ENCODE measurements at places on chromosomes 7 and 10.

GRCh38 chr10:110137142-110137545 lies 70.3 kb upstream of the MXI1 start:
- no peak for DNase-seq

GRCh38 chr7:82609746-82610145 lies 166.2 kb upstream of the CACNA2D1 start:
- DNase-seq: no peak

DNA sequence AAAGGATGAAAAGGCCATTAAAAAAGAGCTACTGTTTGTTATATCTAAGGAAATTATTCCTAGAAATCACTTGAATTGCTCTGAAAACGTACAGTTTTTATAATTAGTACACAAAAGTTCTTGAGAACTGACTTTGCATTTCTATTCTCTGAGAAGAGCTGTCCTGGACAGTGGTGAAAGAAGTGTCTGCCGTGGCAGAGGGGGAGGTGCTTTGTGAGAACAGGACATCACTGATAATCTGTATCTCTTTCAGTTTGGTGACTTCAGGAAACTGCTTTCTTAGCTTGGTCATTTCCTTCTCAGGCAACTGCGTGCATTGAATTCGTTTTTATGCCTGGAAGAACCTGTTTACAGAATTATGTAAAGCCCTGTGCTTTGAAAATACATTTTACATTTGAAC lies 52.1 kb downstream of the POLL start:
- no peak for DNase-seq

DNA sequence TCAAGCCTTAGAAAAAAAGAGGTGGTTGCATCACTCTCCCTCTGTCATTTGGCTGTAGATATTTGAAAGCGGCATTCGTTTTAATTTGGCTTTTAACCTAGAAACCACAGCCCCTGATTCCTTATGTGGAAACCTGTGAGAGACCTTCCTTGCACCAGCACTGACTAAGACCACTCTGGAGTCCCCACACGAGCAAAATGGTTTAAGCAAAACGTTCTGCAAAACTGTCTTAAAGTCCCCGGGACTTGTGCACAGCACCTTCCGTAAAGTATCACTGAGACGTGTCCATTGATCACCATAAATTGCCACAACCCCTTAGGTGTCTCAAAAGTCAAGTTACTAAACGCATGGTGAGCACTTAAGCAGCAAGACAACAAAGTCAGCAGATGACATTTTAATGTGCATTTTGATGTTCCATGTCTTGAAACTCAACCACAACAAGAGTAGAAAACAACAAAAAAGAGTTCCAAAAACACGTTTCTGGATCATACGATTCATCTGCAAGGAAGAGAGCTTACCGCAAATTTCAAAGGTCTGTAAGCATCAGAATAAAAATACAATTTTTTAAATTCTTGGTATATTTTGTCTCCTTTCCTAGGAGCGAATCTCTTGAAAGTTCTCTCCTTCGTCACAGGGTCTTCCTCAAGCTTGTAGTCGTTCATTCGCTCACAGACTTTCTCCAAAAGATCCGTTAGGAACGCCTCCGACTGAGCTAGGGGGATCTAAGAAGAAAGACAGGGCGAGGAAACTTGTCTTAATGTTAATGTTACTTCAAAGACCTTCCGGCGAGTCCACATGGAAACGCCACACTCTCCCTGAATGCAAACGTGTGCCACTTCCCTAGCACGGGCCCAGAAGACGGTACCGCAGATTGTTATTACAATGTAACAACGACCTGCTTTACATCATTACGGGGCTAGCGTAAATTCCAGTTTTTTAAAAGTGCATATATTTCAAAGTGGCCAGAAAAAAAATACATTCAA lies 37.7 kb downstream of the CNPY1 start:
- no peak for DNase-seq

DNA sequence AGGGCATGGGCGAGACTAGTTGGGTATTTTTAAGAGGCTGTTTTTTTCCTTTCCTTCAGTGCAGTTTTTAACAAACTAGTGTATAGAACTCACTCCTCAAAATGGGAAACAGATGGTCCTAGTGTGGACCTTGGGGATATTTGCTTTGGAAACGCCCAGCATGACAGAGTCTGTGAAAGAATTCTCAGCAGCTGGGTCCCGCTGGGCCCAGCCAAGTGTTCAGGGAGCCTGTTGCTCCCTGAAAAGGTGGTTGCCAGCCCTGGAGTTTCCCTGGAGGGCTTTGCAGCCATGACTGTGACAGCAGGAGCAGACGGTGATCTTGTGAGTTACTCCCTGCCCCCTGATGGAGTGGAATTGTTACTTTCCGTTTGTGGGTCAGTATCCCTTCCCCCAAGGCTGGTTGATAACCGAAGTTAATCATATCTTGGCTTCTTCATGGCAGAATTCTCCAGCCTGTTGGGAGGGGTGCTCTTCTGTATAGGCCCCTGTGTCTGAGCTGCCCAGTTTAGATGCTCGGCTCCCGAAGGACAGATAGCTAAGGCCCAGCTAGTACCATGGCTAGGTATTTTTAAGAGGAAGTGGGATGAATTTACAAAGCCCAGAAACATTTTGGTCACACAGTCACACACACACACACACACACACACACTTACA lies 278.6 kb upstream of the HABP2 start:
- DNase-seq: no peak

- DNase-seq: no peak
Measured at GRCh38 chr7:69638674-69639073, 40.4 kb downstream of the AUTS2 start.

GRCh38 chr10:78250313-78251015 lies 216.8 kb downstream of the RPS24 start:
- no peak for DNase-seq

GRCh38 chr10:49112098-49112497 lies 3.2 kb downstream of the VSTM4 start:
- DNase-seq: no peak

GRCh38 chr10:65123120-65123519 lies 1601.9 kb downstream of the REEP3 start:
- DNase-seq: no peak

DNA sequence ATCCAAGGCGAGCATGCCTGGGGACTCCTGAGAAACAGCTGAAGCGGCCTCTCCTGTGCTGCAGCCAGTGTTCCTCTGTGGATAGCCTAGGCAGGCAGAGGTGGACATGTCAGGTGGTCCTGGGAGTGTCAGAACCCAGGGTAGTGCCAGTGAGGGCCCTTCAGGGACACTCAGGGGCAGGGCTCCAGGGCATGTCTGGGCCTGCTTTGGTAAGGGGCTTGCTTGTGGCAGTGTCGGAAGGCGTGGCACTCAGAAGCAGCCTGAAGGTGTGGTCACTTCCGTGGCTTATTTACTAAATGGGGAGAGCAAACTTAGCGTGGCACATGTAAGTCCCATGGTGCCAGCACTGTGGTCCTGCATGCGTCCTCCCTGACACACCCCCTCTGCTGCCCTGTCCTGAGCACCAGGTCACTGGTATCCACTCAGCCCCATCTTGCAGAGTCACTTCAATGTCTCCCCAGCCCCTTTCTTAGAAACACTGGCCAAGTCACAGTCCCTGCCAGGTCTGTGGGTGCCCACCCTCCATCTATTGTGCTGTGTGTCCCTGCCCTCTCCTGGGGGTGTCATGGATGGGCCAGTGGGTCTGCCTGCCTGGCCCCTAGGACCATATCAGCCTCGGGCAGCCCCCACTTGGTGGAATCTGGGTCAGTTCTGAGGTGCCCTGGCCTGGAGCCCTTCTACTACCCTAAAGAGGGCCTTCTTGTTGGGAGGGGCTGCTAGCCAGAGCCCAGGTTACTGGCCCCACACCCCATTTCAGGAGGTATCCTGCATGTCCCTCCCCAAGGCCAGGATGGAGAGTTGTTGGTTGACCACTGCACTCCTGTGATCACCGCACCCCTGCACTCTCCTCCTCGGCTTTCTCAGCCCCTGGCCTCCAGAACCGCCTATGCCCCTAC lies 6.4 kb downstream of the ZMIZ2 start:
- no peak for DNase-seq

GRCh38 chr7:150923196-150923595 lies 54.9 kb downstream of the KCNH2 start:
- no peak for DNase-seq

- DNase-seq: no peak
Measured at GRCh38 chr7:124399941-124400340, 365.7 kb downstream of the GPR37 start.

DNA sequence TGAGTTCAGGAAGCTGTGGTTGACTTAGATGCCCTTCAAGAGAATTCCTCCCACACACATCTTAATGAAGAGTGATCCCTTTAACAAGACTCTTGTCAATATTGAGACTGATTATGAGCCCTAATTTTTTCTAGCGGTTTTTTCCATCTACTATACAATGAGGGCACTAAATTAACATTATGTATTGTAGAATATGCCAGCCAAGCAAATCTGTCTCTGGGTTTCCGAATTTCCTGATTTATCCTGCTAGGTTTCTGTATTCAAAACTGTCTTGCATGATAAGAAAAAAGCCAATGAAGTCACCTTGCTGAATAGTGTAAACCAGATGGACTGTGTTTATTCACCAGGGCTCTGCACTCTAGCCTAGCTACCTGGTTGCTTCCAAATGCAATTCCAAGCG lies 224.2 kb upstream of the KMT2E start:
- no peak for DNase-seq

GRCh38 chr7:98046816-98047215 lies 56.8 kb upstream of the OCM2 start:
- DNase-seq: no peak

GRCh38 chr7:143384661-143385631 lies 3.8 kb downstream of the ZYX start:
- DNase-seq: no peak

GRCh38 chr7:133124974-133125373 lies 43.1 kb upstream of the CHCHD3 start:
- DNase-seq: no peak

DNA sequence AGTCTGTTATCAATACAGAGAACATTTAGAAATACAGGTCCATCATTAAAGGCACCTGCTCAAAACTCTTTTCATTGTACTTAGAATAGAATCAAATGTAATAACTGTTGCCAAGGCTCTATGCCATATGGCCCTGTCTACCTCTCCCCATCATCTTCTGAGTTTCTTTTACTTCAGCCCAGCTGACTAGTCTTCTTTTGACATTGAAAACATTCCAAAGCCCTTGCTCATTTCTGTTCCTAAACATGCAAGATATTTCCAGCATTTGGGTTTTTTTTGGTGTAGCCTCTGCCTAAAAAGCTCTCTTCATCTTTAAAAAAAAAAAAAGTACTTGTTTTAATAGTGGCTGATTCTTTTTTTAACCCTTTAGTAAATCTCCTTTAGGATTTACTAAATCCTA lies 165.5 kb upstream of the SMIM30 start:
- DNase-seq: no peak

DNA sequence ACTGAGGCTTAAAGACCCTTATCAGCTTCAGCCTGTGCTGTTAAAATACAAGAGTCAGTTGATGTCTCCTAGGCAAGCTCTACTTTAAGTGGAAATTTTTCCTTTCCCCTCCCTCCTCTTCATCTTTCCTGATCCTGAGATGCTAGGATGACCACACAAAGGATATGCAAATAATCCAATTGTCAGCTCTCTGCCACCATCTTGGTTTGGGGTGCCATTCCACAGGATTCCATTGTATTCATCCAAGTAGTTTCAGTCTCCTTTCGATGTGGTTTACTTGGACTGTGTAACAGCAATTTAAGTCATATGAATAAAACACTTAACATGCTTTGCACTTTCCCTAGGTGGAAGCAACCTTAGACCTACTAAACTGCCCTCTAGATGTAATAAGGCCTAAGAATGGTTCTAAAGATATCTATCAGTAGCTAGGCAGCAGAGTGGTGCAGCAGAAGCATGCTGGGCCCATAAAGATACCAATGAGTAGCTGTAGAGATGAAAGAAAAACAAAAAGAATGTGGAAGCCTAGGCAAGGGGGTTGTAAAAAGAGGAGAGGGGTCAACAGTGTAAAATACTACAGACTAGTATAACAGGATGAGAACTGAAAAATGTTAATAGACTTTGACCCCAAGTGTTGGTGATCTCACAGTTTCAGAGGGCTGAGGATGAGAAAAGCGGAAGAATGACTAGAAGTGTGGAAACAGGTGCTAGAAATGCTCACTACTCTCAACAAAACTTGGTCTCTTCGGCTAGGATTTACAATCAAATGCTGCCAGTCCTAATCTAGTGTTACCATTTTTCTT lies 2.4 kb upstream of the CFAP69 start:
- no peak for DNase-seq

GRCh38 chr10:86365346-86366032 lies 1.1 kb downstream of the GRID1 start:
- DNase-seq: no peak

DNA sequence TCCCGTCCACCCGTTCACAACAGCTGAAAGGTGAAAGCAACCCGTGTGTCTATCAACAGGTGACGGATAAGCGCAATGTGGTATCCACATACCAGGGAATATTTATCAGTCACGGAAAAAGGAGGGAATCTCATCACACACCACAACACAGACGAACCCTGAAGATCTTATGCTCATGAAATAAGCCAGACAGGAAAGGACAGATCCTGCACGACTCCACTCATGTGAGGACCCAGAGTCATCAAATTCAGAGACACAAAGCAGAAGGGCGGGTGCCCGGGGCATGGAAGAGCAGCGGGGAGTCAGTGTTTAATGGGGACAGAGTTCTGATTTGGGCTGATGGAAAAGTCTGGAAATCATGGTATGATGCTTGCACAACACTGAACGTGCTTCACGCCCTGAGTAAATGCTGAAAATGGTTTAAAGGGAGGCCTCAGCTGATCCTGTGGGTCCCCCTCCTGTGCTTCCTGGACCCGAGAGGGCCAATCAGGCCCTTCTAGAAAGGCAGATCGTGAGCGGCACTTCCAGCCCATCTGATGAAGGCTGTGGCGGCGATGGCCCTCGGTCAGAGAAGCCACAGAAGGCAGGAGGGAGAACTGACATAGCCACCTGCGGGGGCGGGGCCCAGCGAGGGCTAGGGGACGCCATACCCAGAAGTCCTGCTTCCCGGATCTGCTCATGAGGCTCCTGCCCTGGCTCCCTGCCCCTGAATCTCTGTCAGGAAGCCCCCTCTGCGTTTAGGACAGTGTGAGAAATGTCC lies 19.1 kb downstream of the WDR86 start:
- DNase-seq: no peak

DNA sequence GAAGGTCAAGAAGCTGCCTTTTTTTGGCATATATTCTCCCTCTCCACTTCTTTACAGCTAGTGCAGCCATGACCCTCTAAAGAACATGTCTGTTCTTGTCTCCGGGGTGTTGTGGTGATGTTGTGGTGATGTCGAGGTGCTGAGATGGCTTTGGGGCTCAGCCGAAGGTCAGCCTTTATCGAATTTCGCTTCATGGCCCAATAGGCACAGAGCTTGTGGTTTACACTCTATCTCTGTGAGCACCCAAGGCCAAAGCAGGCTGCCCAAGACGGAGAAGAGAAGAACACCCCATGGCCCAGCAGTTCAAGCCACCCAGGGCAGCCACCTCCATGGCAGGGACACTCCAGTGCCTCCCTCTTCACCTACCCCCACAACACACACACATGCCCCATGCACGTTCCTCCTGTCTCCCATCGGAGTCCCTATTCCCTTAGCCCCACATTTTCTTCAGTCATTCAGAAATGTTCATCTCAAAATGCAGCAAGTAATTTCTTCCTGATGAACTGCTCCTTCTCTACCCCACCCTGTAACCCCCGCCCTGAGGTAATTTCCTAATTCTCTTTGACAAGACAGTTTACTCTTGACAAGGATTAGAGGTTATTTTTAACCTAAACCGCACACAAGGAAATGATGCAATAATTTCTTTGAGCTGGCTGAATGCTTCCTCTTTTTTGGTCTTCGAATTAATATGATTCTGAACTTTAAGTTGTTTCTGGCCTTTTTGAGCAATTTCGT lies 18.6 kb upstream of the ADRB1 start:
- no peak for DNase-seq

Measured in GOT3 (cell line).